ENCODE measurements at places on chromosomes 1 and 21. TPM values are rescaled to one million over a fixed set of nuclear protein-coding genes. Genes with fewer than 3 reads are reported as not detected.

The MMEL1 gene
- 8.1 TPM for total RNA-seq

The LORICRIN gene
- not detected for total RNA-seq

The CSF1 gene
- total RNA-seq, result 23.2 TPM

DNA sequence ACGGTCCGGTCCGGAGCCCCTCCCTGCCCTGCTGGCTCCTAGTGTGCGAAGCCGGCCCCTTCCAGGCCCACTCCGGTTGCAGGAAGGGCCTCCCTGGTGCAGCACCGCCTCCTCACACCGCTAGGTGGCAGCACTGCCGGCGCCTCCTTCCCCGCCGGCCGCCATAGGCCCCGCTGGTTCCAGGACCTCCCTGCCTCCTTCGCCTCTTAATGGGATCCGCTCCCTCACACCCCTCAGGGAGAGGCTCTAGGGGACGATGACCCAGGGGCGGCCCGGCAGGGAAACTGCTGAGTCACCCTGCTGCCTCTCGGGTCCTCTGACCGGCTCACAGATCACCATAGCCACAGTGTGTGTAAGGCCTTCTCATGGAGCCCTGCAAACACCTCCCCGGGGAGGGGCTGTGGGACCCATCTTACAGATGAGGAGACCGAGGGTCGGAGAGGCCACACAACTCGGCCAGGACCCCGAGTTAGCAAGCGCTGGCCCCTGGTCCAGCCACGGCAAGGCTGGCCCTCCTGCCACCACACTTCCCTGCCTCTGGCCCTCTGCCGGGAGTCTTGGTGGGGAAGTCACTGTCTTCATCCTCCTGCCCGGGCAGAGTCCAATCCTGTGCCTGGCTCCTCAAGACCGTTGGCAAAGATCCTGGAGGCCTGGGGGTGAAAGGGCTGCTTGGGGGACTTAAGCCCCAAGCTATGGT, 1.6 kb upstream of the AJAP1 start:
- DNase-seq, result peak; percentile 44

DNA sequence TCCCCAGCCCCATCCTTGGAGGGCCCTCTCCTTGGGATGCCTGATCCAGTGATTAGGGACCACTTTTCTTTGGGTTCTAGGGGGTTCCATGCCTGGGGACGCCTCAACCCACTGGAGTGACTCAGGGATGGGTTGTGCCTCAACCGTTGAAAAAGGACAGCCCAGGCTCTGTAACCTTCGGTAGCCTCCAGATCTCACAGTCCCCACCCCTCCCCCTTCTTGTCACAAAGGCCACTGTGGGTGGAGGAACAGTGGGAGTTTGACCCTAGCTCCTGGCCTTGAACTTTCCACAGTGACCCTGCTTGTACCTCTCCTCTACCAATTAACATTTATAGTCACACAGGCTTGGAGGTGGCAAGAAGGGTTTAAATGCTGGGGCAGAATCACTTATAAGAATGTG, 2.6 kb upstream of the RORC start:
- DNase-seq, result no peak

- no peak for DNase-seq
Measured at GRCh38 chr1:78787544-78787943, 137.9 kb downstream of the IFI44 start.

GRCh38 chr1:206575165-206575893, 36.9 kb downstream of the EIF2D start:
- peak; percentile 93 for DNase-seq

The C1QTNF12 gene
- total RNA-seq, result 0.27 TPM

DNA sequence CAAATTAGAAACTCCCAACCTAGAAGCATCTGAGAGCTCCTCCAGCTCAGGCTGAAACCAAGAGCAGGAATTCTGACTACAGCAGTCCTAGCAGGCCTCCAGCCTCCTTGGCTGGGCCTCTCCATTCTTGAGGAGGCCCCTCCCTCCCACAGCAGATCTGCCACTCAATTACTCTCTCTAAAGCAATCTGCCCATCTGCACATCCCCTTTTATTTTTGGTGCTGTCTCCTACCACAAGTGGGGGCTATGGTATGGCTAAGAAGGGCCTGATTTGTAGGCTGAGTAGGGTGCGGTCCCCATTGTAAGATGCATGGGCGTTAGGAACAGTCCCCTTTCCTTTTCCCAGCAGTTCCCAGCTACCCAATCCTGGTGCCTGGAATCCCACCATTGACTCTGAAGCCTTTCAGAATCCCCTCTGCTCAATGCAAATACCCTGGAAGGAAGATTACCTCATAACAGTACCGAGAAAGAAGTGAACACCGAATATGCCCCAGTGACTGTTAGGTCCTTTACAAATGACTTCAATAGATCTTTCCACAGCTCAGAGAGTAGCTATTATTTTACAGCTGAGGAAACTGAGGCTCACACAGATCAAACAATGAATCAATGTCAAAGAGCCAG, 11.6 kb upstream of the TTC39A start:
- no peak for DNase-seq

GRCh38 chr1:109425391-109426280, 612 bp downstream of the PSMA5 start:
- peak; percentile 82 for DNase-seq

DNA sequence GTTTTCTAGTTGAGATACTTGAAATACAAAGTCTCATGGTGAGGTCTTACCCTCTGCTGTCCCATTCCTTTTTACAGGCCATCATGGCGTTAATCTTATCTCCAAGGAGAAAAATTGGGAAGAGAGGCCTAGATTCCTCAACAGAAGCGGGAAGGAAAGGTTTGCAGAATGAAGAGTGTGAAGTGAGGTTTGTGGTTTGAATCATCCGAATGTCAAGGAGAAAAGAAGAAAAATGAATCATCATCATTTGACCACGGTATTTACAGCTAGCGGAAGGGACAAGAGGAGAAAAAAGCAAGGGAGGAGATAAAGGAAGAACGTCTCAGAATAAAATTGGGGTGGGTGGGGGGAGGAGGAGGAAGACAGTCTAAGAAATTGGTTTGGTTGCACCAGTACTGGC, 935 bp upstream of the COG2 start:
- no peak for DNase-seq

- no peak for DNase-seq
Measured at GRCh38 chr1:193210996-193211395, 24.6 kb upstream of the B3GALT2 start.

The FCER1G gene
- 5.1 TPM for total RNA-seq

The S100A8 gene
- 12.1 TPM for total RNA-seq

The LPAR3 gene
- 0.27 TPM for total RNA-seq

DNA sequence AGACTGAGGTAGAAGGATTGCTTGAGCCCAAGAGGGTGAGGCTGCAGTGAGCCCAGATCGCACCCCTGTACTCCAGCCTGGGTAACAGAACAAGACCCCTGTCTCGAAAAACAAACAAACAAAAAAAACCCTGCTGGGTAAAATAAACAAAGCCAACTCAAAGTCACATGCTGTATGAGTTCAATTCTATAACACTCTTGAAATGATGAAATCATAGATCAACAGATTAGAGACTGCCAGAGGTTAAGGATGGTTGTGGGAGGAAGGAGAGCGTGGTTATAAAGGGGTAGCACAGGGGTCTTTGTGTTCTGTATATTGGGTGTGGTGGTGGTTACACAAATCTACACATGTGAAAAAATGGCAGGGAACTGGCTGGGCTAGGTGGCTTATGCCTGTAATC, 62.5 kb downstream of the TAS1R2 start:
- DNase-seq, result no peak

- no peak for DNase-seq
Measured at GRCh38 chr1:245172026-245172425, 17.2 kb downstream of the KIF26B start.

- DNase-seq, result peak; percentile 22
Measured at GRCh38 chr1:183218971-183219615, 33.0 kb downstream of the LAMC2 start.

The FCRL2 gene
- under 0.01 TPM for total RNA-seq

DNA sequence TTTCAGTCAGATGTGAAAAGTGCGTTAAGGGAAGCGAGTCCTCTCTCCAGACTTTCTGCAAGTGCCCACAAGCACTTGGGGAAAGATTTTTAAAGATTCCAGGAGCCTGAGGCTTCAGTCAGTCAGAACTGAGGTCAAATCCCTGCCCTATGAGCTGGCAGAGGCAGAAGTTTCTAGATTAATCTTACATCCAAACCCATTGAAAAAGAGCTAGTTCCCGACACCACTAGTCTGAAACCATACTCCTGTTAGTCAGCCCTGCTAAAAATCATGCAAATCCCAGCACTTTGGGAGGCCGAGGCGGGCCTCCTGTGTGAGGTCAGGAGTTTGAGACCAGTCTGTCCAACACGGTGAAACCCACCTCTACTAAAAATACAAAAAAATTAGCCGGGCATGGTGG, 21.0 kb downstream of the RSPH1 start:
- no peak for DNase-seq

The CD5L gene
- total RNA-seq, result not detected

GRCh38 chr1:200316148-200316803, 93.6 kb downstream of the ZNF281 start:
- no peak for DNase-seq
